ENCODE measurements at places on chromosomes 7 and 10. TPM values are rescaled to one million over a fixed set of nuclear protein-coding genes. Genes with fewer than 3 reads are reported as not detected.
A peak's percentile ranks its signal among the peaks of the same experiment; 100 is the strongest.

- DNase-seq: no peak
These were observed 1078.2 kb upstream of the LRRTM3 start for GRCh38 chr10:65847436-65848230.

Gene ZNF33B
- total RNA-seq: 17.0 TPM

GRCh38 chr10:125785791-125786190 is 10.2 kb upstream of the MMP21 start:
- DNase-seq: no peak

DNA sequence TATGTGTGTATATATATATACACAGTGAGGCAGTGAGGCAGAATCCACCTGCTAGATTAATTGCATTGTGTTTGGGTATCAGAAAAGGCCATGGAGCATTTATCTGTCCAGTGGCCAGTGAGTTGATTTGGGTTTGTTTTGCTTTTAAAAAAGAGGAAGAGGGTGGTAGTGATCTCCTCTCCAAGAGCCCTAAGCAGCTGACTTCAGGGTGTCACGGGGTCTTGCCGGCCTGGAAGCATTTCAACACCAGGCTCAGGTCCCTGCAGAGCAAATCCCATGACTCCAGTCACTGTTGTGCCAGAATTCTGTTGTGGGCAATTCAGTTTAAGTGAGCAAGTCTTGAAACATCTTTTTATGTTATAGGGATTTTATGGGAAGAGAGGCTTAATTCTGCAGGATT is 30.6 kb upstream of the GPNMB start:
- DNase-seq: no peak

DNA sequence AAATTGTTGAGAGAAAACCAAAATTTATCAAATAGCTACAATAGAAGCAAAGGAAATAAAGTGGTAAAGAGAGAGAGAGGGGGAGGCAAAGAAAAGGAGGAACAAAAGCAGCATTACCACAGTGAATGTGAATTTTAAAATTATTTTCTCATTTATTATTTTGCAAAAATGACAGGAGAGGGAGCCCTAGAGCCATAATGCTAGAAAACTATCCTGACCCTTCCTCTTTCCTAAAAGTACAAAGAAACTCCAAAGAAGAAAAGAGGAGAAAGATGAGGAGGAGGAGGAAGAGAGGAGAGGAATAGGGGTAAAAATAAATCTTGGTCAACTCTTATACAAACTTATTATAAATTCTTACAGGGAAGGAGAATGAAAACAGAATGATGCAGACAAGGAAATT is 921.5 kb downstream of the NRG3 start:
- no peak for DNase-seq

DNA sequence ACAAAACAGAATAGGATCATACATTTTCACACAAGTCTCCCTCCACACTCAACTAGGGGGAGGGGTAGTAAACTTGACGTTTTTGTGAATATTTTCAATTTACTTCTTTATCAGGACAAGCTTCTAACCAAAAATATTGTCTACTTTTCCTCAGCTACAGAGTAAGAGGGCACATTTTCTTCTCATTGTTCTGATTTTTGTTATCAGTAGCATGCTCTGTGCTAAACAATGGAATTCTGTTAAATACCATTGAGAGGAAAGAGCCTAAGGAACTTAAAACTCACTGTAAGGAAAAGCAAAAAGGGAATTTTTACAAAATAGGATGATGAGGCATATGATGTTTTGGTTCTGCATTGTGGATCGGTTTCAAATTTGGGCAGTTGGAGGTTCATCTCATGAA is 41.2 kb downstream of the ANLN start:
- no peak for DNase-seq

GRCh38 chr7:2261611-2262010 is 19.6 kb downstream of the NUDT1 start:
- DNase-seq: peak; percentile 48

DNA sequence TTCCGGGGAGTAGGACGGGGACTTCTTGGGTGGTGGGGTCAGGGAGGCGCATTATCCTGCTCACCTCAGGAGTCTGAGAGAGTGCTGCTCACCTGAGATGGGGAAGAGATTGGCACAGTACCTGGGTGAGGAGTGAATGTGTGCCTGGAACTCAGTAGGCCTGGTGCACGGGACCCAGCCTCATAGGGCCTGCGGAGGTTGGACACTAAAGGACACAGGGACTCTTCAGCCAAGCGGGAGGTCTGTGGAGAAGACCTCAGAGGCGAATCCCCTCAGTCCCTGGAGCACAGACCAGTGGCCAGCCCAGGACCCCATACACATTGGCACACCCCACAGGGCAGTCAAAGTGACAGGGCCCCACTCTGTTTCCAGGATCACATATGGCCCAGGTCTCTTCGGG is 73.2 kb downstream of the OAT start:
- no peak for DNase-seq

DNA sequence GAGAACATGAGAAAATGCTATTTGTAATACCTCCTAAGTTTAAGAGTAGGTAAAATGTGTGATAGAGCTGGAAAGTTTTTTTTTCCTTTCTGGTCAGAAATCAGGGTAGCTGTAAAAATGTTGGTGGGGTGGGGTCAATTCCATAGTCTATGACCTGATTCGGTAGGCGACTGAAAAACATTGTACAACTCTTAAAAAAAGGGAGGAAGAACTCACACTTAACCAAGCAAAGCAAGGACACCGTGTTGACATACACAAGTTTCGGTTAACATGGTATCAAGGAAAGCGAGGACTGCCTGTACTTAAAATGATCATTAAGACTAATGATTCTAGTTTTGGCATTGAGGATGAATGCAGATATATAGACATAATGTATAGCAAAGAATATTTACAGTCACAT is 1.8 kb upstream of the ZEB1 start:
- no peak for DNase-seq

DNA sequence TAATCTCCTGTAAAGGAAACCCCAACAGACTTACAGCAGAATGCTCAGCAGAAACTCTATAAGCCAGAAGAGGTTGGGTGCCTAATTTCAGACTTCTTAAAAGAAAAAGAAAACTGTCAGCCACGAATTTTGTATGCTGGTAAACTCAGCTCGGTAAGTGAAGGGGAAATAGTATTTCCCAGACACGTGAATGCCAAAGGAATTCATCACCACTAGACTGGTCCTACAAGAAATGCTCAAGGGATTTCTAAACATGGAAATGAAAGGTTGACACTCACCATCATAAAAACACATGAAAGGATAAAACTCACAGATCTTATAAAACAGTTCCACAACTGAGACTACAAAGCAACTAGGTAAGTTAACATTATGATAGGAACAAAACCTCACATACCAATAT is 68.6 kb downstream of the GLCCI1 start:
- no peak for DNase-seq

Gene RGR
- total RNA-seq: not detected

Gene GIMAP1
- total RNA-seq: 6.2 TPM

Gene MYL10
- not detected for total RNA-seq

Gene STK32C
- total RNA-seq: 5.4 TPM

Gene CPA1
- not detected for total RNA-seq

- DNase-seq: no peak
These were observed 523.9 kb downstream of the SUGCT start for GRCh38 chr7:40658729-40659128.

DNA sequence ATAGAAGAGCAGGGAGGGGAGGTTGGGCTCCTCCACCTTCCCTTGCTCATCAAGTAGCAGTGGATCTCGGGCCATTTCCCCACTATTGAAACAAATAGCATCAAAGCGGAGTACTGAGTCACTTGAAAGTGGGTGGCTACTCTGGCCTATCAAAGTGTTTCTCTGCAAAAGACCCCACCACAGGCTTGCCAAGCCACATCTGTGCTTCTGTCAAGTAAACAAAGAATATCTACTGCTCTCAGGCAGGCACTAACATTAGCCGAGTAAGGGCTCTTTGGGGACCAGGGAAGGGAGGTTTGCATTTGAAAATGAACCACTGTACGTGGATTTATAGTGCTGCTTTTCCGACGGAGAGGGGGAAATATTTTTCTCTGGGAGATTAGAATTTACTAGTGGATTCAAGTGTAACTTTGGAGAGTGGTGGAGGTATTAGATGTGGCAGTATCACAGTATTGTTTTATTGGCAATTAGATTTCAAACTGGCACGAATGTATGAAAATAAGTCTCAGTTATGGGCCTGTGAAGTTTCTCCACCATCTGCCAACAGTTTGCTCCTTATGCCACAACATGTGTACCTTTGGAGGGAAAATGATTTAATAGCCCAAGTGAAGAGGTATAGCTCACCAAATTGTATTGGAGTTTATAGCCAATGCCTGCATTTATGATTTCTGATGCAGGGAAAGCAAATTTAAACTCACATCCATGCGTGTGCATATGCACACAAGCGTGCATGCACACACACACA is 97.5 kb downstream of the RPS24 start:
- no peak for DNase-seq

Gene PHKG1
- total RNA-seq: 8.9 TPM

Gene LAMB1
- total RNA-seq: not detected

Gene GPR26
- not detected for total RNA-seq

Gene ZNF467
- 2.5 TPM for total RNA-seq

DNA sequence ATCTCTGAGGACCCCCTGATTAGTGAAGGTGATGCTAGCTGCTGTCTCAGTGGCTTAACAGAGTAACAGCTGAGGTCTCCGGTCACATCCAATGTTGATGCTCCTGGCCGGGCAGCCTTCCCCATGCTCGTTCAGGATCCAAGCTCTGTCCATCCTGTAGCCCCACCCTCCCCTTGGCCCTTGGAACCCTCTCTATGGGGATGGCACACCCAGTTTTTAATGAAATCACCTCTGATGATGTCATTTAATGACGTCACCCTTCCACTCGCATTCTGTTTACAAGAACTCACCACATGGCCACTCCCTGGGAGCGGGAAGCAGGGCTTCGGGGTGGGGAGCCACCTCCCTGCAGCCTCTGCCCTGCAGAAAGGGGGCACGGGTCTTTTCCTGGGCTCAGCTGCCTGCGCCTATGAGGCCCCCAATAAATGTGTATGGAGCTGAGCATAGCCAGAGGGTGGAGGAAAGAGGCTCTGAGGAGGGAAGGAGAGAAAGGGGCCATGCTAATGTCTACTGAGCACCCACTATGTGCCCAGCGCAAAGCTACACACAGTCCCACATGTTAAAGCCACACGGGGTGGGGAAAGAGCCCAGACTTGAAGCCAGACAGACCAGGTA is 95.5 kb downstream of the OAT start:
- DNase-seq: peak; percentile 11

Gene PLAC9
- not detected for total RNA-seq

GRCh38 chr10:109282510-109282909 is 640.8 kb downstream of the XPNPEP1 start:
- DNase-seq: no peak

DNA sequence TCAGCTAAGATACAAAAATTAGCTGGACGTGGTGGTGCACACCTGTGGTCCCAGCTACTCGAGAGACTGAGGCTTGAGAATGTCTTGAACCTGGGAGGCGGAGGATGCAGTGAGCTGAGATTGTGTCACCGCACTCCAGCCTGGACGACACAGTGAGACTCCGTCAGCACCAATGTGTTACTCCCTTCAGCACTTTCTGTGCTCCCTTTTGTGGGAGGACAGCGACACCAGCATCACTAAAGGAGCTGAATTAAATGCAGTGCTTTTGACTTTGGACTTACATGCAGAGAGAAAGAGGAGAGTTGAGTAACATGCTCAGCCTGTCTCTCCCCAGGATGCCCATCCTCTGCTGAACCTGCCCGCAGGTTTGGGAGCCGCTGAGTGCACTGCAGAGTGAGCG is 92.2 kb upstream of the RHEB start:
- DNase-seq: no peak

- no peak for DNase-seq
These were observed 140.1 kb downstream of the HIBADH start for GRCh38 chr7:27522566-27522965.

- DNase-seq: no peak
These were observed 141.0 kb downstream of the MACC1 start for GRCh38 chr7:20075992-20076820.

- DNase-seq: peak; percentile 26
These were observed 3.5 kb downstream of the NRCAM start for GRCh38 chr7:108452707-108453106.

GRCh38 chr7:74656441-74656836 is 1.1 kb upstream of the GTF2I start:
- DNase-seq: peak; percentile 64

Gene SPDYE2
- not detected for total RNA-seq

Gene TMEM213
- total RNA-seq: not detected

- DNase-seq: no peak
These were observed 130.8 kb downstream of the CALN1 start for GRCh38 chr7:72281308-72281707.

DNA sequence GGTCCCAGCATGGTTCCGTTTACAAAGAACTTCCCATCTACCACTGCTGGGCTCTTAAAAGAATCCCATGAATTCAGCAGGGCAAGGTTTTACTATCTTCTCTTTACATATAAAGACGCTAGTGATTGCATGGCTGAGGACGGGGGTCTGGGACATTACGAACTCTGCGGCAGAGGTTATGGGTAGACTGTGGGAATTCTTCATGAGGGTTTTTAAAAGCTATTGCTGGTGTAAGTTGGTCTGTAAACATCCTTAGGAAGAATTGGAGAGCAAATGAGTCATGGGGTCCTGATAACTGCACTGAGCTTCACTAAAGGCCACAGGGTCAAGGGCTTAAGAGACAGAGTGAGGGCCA is 53.1 kb upstream of the TMEM72 start:
- DNase-seq: no peak

Gene UCMA
- total RNA-seq: not detected

DNA sequence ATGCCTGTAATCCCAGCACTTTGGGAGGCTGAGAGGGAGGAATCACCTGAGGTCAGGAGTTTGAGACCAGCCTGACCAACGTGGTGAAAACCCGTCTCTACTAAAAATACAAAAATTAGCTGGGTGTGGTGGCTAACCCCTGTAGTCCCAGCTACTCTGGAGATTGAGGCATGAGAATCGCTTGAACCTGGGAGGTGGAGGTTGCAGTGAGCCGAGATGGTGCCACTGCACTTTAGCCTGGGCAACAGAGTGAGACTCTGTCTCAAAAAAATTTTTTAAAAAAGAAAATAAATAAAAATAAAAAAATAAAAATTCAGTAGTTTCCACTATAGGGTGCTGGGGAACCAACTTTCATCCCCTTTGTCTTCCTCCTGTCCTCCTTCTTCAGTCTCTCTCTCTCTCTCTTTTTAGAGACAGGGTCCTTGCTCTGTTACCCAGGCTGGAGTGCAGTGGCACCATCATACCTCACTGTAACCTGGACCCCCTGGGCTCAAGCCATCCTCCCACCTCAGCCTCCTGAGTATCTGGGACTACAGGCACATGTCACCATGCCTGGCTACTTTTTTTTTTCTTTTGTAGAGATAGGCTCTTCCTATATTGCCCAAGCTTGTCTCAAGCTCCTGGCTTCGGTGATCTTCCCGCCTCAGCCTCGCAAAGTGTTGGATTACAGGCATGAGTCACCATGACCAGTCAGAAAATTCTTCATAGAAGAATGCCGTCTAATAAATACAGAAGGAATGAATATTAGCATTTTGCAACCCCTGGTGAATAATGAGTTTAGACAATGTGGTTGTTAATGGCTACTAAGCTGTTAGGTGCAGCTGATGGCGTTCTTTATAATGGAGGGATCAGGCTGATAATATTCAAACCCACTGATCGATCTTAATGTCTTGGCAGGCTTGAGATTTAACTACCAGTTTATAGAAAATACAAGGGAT is 20.6 kb downstream of the RBM20 start:
- DNase-seq: no peak

All from CD8-positive, alpha-beta T cell (primary cell).